HT-29 (cell line): ENCODE measurements at places on chromosomes 1 and 21. TPM values are rescaled to one million over a fixed set of nuclear protein-coding genes. Genes with fewer than 3 reads are reported as not detected.

The GOLT1A gene
- 10.8 and 28.7 TPM in 2 replicates for total RNA-seq

The SLFNL1 gene
- total RNA-seq: 0.23 TPM in 2 replicates

The SHISA4 gene
- 6.2 and 6.6 TPM in 2 replicates for total RNA-seq

The AMY1A gene
- not detected in 2 replicates for total RNA-seq

The PLEKHO1 gene
- 0.05 and 0.18 TPM in 2 replicates for total RNA-seq

The KRTAP19-3 gene
- total RNA-seq: not detected in 2 replicates

The UHMK1 gene
- 24.0 and 28.1 TPM in 2 replicates for total RNA-seq

The SLAMF6 gene
- not detected in 2 replicates for total RNA-seq

The LMOD1 gene
- total RNA-seq: not detected in 2 replicates

The MRAP gene
- not detected in 2 replicates for total RNA-seq

The SPOCD1 gene
- 0.10 and 0.20 TPM in 2 replicates for total RNA-seq

The PTGER3 gene
- total RNA-seq: not detected in 2 replicates

The UBIAD1 gene
- total RNA-seq: 15.9 and 18.1 TPM in 2 replicates

The DENND4B gene
- total RNA-seq: 33.9 and 36.5 TPM in 2 replicates

The GSTM3 gene
- total RNA-seq: not detected in 2 replicates

The KIF14 gene
- total RNA-seq: 5.6 and 6.2 TPM in 2 replicates

The RHOU gene
- 17.0 and 18.4 TPM in 2 replicates for total RNA-seq

The PAQR7 gene
- 4.0 and 5.7 TPM in 2 replicates for total RNA-seq

The KCND3 gene
- not detected in 2 replicates for total RNA-seq

The HSF2BP gene
- total RNA-seq: 0.13 and 0.56 TPM in 2 replicates

The BECN2 gene
- total RNA-seq: not detected in 2 replicates

The DFFB gene
- total RNA-seq: 12.9 and 14.2 TPM in 2 replicates

The MYBPH gene
- total RNA-seq: not detected in 2 replicates

The C1orf115 gene
- 0.28 and 0.60 TPM in 2 replicates for total RNA-seq

The AADACL3 gene
- not detected in 2 replicates for total RNA-seq

The FMO4 gene
- total RNA-seq: 1.5 TPM in 1 of 2 replicates, not detected in the other

The MAP10 gene
- total RNA-seq: not detected in 2 replicates

The GPR25 gene
- not detected in 2 replicates for total RNA-seq

The NTRK1 gene
- total RNA-seq: not detected in 2 replicates

The HAO2 gene
- total RNA-seq: not detected in 2 replicates

The PAQR6 gene
- total RNA-seq: 6.5 and 7.0 TPM in 2 replicates

The SMCP gene
- total RNA-seq: not detected in 2 replicates

The DNAJC6 gene
- total RNA-seq: 0.08 and 0.10 TPM in 2 replicates

The FCRL2 gene
- total RNA-seq: not detected in 2 replicates

The RGS8 gene
- total RNA-seq: not detected in 2 replicates

The GPR3 gene
- total RNA-seq: 2.1 and 2.6 TPM in 2 replicates

The LCE3D gene
- not detected in 2 replicates for total RNA-seq

The SPATA45 gene
- not detected in 2 replicates for total RNA-seq

The SH2D5 gene
- 0.55 and 3.6 TPM in 2 replicates for total RNA-seq

The TEX38 gene
- total RNA-seq: 0.20 TPM in 1 of 2 replicates, not detected in the other

The KRTAP13-2 gene
- total RNA-seq: not detected in 2 replicates

The CRNN gene
- not detected in 2 replicates for total RNA-seq

The PCAT6 gene
- not detected in 2 replicates for total RNA-seq

The KRTAP11-1 gene
- total RNA-seq: not detected in 2 replicates

The PRAMEF25 gene
- not detected in 2 replicates for total RNA-seq

The PIK3R3 gene
- 7.7 and 8.4 TPM in 2 replicates for total RNA-seq
